ENCODE measurements at places on chromosomes 3 and 15.

GRCh38 chr15:59249816-59250215 lies 43.2 kb downstream of the LDHAL6B start:
- DNase-seq = no peak

- DNase-seq = no peak
Measured at GRCh38 chr3:118842147-118842863, 192.3 kb downstream of the IGSF11 start.

- DNase-seq = no peak
Measured at GRCh38 chr3:178718995-178719635, 182.9 kb downstream of the KCNMB2 start.

DNA sequence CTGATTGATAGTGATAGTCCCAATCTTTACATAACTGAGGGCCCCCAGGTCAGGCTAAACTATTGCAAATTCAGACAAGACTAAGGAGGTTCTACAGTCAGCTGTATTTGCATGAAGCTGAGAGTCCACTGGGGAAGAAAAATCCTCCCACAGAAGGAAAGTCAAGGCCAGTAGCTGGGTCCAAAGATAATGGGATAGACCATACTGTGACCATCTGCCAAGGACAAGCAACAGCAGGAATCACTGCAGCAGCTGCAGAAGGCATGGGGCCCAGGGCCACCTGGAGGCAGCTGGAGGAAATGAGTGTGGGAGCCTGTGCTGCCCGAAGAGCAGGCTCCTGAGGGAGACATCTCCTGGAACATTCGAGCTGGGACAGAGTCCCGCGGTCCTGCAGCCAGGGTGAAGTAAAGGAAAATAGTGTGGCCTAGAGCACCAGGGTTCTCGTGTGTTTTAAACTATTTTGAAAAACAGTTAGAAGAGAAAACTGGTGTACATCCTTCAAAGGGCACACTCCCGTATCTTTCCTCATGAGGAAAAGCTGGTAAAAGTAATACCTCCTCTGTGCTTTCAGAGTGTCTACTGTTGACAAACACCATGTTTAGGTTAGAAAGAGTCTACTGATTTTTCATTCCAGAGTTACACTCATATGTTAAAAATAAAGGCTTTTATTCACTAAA lies 13.2 kb upstream of the TMEM212 start:
- DNase-seq = peak; percentile 80

DNA sequence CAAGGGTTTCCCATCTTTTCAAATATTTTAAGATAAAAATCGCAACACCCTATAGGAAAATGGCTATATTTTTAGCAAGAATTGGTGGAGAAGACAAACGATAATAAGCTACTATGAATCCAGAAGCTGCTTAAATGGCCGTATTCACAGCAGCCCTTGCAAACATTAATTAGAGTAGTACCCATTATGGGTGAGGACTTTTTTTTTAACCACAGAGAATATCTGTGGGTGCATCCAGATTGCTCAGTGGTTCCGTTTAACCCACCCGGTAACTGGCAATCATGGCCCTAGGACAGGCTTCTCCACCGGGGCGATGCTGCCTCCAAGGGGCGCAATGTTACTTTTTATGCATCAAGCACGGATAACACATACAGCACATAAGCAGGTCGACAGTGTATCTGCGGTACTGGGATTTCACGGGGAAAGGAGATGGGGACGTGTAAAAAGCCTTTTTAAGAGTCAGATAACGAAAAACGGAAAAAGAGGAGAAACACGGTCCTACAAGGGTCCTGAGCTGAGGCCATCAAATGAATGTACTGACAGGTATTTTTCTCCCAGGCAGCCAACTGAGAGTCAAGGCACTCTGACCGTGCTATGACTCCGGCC lies 968 bp upstream of the TMEM266 start:
- DNase-seq = peak; percentile 64

GRCh38 chr3:50316657-50317242 lies 5.8 kb downstream of the HYAL2 start:
- DNase-seq = no peak

GRCh38 chr15:100301910-100302431 lies 39.8 kb downstream of the ADAMTS17 start:
- no peak for DNase-seq

DNA sequence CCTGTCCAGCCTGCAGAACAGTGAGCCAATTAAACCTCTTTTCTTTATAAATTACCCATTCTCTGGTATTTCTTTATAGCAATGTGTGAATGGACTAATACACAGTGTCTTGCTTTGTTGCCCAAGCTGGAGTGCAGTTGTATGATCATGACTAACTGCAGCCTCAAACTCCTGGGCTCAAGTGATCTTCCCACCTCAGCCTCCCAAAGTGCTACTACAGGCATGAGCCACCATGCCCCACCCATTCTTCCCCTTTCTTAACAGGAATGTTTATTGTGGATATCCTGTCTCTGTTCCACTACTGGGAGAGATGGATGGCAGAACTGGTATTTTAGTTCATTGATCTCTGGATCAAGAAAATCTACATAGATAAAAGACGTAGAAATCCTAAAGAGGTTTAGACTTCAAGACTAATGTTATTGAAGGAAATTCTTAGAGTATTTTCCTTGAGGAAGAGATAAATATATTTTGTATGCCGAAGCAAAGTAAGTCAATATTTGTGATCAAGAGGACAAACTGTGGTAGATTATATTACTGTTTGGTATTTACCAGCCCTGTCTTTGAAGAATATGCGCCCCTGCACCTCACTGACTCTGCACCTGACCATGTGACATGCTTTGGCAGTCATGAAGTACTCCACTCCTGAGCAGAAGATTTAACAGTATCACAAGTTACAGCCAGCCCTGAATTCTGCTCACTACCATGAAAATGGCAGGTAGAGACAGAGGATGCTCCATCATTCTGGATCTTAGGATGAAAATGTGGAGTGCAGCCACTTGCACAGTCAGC lies 42.9 kb downstream of the UACA start:
- DNase-seq = no peak

GRCh38 chr3:134594331-134594741 lies 56.5 kb downstream of the KY start:
- no peak for DNase-seq
